ENCODE measurements at places on chromosomes 2 and 18. TPM values are rescaled to one million over a fixed set of nuclear protein-coding genes. Genes with fewer than 3 reads are reported as not detected.

DNA sequence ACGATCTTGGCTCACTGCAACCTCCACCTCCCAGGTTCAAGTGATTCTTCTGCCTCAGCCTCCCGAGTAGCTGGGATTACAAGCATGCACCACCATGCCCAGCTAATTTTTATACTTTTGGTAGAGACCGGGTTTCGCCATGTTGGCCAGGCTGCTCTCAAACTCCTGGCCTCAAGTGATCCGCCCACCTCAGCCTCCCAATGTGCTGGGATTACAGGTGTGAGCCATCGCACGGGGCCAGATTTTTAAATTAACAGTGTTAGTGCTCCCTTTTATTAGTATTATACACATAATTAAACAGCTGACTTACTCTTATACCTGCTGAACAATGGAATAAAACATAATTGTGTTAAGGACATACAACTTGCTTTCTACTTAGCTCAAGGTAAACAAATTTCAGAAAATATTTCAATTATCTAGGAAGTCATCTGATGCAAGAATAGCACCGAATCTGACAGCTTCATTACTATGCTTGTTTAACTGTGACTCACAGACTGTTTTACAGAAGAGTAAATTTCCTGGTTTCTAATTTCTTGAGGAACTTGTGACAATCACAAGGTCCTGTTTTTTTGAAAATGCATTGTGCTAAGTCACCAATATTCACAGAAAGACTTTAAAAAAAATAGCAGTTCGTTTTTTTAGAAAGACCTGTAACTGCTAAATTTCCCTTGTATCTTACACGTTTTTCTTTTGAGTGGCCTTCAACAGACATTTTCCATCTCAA, 51.2 kb downstream of the SPIRE1 start:
- no peak for DNase-seq

DNA sequence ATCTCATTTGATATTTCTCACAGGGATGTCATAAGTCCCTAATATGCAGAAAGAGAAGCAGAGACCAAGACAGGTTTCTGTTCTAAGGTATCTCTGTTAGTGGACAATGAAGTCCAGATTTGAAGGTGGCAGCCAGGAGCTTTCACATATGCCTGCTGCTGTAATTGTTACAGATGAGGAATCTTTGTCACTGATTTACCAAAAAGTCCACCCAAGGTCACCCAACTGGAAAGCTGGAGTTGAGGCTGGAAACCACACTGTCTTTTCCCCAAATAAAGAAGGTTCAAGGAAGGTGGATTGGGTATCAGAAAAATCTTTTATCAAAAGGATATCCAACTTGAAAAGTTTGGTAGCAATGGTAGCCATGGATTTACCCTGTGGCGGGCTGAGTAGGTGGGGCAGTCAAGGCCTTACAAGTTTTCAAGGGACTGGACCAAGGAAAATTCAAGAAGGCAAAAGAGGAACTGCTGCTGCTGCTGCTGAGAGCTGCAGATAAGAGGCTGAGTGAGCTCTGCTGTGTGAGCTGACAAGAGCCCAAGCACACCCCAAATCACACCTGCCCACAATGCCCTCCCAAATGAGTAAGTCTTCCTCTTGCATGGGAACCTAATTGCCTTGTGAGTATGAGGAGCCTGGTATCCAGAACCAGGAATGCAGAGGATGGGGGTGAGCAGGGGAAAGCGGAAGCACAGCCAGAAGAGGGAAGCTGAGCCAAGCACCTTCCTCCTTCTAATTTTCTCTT, 241.2 kb downstream of the ANAPC1 start:
- DNase-seq: no peak

DNA sequence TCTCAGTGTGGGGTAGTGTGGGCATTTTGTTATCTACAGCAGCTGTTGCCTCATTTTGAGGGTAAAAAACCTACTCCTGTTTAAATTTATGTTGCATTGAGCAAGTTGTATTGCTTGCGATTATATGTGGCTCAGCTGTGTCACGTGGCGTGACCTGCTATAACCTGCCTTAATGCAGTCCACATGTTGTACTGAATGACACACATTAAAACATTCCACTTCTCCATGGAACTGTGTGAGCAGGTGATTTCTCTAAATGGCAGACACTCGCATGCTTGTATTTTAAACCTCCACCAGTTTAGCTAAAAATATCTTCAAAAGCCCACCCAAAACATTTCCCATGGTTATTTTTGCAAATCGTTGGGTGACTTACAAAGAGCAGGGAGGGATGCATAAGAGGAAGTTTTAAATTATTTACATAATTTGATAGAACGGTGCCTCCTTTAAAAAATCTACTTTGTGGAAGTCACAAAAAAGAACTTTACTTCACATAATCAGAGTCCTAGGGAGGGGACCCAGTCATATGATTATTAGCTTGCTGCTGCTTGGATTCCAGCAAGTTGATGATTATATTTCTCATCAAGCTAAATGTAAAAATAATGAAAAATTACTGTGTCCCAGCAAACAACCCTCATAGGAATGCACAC, 163.3 kb upstream of the ZEB2 start:
- no peak for DNase-seq

- no peak for DNase-seq
These were observed 25.3 kb upstream of the TACR1 start for GRCh38 chr2:75224636-75225094.

GRCh38 chr2:11742702-11743357, 3.6 kb upstream of the LPIN1 start:
- no peak for DNase-seq

- DNase-seq: no peak
These were observed 17.6 kb upstream of the KIF1A start for GRCh38 chr2:240837621-240838020.

- DNase-seq: no peak
These were observed 414.4 kb upstream of the ETAA1 start for GRCh38 chr2:66982766-66983165.

DNA sequence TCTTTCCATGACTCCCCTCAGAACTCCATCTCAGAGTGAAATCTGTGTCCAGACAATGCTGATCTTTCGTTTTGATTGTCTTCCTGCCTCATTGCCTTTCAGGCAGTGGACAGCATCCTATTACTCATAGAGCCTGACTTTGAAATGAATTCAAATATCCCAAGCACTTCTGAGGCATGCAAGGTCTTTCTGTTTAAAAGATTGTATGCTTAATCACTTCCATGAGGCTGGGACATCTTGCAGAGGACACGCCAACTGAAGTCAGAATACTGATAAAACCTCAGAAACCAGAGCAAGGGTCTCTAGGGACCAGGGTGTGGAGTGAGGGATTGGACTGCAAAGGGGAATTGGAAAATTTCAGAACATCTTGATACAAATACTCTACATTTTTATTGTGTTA, 836.5 kb upstream of the ID2 start:
- no peak for DNase-seq

DNA sequence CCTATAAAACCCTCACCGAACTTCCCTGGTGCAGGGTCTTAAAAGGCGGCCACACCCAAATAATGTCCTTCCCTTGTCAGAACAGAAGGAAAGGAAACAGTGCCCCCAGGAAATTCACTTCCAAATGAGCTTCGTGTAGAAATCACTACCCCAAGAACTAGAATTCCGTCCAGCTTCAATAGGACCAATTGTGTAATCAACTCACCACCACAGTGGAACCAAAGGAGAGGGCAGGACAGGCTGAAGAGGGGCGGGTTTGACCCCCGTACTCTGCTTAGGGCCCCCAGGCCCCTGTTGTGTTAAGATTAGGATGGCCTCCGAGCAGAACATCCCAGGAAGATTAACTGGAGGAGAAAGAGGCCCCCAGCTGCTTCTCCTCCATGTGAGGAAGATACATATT, 24.1 kb downstream of the GPR35 start:
- no peak for DNase-seq

DNA sequence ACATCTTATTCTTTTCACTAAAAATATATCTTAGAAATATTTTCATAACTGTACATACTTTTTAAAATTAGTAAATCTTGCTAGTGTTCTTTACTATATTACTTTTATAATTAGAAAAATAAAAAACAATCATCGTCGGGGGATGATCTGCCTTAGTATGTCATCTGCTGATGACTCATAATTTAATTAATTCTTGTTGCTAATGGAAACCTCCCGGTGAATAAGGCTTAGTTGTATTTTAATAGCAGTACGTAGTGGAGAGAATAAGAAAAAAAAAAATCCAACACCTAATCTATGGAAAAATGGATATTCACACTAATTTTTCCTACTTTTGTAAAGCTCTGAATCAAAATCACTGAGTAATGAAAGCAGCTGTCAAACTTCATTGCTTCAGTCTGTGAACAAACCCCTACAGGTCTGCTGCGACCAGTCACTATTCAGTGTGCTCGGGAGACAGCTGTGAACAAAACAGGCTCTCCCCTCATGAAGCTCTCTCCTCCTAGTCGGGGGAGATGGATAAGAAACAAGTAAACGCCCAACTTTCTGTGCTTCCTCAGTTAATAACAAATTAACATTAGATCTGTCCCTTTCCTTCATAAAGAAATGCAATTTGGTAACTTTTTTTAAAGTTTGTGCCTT, 97.4 kb upstream of the UPP2 start:
- no peak for DNase-seq

Gene SPHKAP
- total RNA-seq: not detected

Gene CD8A
- 0.44 TPM for total RNA-seq

Gene DSC2
- 29.8 TPM for total RNA-seq
